Bronchial epithelial cell (primary cell): ENCODE measurements at places on chromosomes 4 and X. TPM values are rescaled to one million over a fixed set of nuclear protein-coding genes. Genes with fewer than 3 reads are reported as not detected.

Gene NKX6-1
- total RNA-seq: not detected in 2 replicates

Gene FAM13A
- total RNA-seq: 5.8 and 6.0 TPM in 2 replicates

Gene CHST7
- 3.4 and 4.0 TPM in 2 replicates for total RNA-seq

Gene MAP9
- total RNA-seq: 3.6 and 4.2 TPM in 2 replicates

Gene IL2RG
- total RNA-seq: 0.26 TPM in 1 of 2 replicates, not detected in the other

Gene PRR32
- total RNA-seq: not detected in 2 replicates

Gene TCEAL6
- total RNA-seq: not detected in 2 replicates

Gene GAGE12J
- total RNA-seq: not detected in 2 replicates

Gene USP46
- total RNA-seq: 14.7 and 17.2 TPM in 2 replicates

Gene ADH1A
- total RNA-seq: not detected in 2 replicates

Gene MID2
- total RNA-seq: 21.9 and 28.8 TPM in 2 replicates

Gene F8A2
- 0.79 TPM in 1 of 2 replicates, not detected in the other for total RNA-seq

Gene SH3D19
- 13.1 and 13.2 TPM in 2 replicates for total RNA-seq

Gene SMIM10L2A
- 2.1 and 3.8 TPM in 2 replicates for total RNA-seq

Gene FGF2
- 9.2 and 14.8 TPM in 2 replicates for total RNA-seq

Gene CABS1
- total RNA-seq: not detected in 2 replicates

Gene FGG
- 0.26 and 0.38 TPM in 2 replicates for total RNA-seq

Gene TRO
- total RNA-seq: not detected in 2 replicates

Gene L1CAM
- total RNA-seq: 0.26 and 1.4 TPM in 2 replicates

Gene ACE2
- total RNA-seq: 1.2 TPM in 1 of 2 replicates, not detected in the other

Gene USP53
- 26.6 and 30.1 TPM in 2 replicates for total RNA-seq

Gene CXCL9
- total RNA-seq: not detected in 2 replicates

Gene P2RY4
- 0.13 TPM in 1 of 2 replicates, not detected in the other for total RNA-seq

Gene ABCG2
- total RNA-seq: under 0.01 and 0.38 TPM in 2 replicates

Gene IQSEC2
- 3.4 and 5.9 TPM in 2 replicates for total RNA-seq

Gene GYPA
- not detected in 2 replicates for total RNA-seq

Gene SSR4
- total RNA-seq: 126 and 136 TPM in 2 replicates

Gene TASL
- total RNA-seq: not detected in 2 replicates

Gene ITIH6
- not detected in 2 replicates for total RNA-seq

Gene USP26
- not detected in 2 replicates for total RNA-seq

Gene HTATSF1
- total RNA-seq: 38.4 and 43.7 TPM in 2 replicates

Gene SRPK3
- total RNA-seq: under 0.01 and 0.26 TPM in 2 replicates

Gene SUPT20HL1
- total RNA-seq: under 0.01 TPM in 1 of 2 replicates, not detected in the other

Gene CFAP47
- total RNA-seq: not detected in 2 replicates

Gene MAGEA8
- not detected in 2 replicates for total RNA-seq

Gene QDPR
- 20.5 and 22.6 TPM in 2 replicates for total RNA-seq

Gene PGRMC1
- total RNA-seq: 89.6 and 96.1 TPM in 2 replicates
